ENCODE measurements at places on chromosomes 11 and 22.

DNA sequence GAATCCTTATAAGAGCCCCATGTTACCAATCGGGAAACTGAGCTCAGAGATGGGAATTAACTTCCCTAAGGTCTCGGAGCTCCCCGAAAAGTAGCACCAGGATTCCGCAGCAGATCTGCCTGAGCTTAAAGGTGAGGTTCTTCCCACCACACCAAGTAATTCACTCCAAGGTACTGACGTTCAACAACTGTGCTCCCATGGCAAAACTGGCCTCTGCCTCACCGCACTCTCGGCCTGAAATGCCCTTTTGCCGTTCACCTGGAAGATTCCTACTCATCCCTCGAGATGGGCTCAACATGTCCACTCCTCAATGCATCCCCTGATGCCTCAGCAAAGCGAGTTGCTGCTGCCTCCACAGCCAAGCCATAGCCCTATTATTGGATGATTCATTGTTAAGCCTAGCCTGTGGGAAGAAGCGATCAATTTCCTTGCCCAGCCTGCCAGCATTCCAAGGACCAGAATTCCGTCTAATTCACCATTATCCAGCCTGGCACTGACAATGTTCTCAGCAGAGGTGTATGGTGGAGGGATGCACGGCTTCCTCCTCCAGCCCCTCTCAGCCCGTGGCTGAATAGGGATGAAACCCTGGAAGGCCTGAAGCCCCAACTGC lies 4.2 kb downstream of the PLAAT3 start:
- DNase-seq: peak; percentile 30

GRCh38 chr11:10371926-10372641 lies 67.2 kb downstream of the ADM start:
- DNase-seq: no peak

GRCh38 chr11:16542353-16542752 lies 186.0 kb upstream of the SOX6 start:
- no peak for DNase-seq

DNA sequence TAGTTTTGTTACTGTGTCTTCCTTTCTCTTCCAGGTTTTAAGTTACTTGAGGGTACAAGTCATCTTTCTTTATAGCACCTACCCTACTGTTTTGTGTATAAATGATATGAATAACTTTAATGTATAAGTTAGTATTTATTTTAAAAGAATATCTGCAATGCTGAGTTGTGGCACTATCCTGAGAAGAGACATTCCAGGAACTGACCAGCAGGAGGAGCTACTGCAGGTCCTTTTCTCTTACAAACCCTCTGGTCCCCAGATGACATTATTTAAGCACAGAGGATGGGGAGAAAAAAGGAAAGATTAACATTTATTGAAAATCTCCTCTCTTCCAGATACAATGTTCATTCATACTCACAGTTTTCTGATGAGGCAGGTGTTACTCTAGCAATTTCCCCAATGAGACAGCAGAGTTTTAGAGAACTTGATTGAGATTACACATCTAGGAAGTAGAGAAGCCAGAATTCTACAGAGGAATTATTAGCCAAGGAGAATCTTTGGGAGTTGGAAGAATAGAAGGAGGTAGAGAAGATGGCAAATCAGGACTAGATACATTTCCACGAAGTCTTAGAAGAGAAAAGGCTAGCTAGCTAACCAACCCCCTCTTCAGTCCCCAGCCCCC lies 541.2 kb upstream of the API5 start:
- no peak for DNase-seq

GRCh38 chr11:79199729-79200354 lies 241.0 kb downstream of the TENM4 start:
- no peak for DNase-seq

DNA sequence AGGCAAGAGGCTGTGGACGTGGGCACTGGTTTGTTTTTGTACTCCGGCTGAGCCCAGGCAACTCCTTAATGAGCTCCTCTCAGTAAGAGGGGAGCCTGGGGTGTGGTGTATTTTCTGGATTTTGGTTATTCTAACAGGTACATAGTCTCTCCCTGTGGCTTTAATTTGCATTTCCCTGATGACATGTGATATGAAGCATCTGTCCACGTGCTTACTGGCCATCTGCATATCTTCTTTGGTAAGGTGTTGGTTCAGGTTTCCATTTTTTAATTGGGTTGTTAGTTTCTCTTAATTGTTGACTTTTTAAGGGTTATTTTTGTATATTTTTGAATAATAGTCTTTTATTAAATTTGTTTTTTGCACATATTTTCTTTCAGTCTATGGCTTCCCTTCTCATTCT lies 30.8 kb upstream of the SNX19 start:
- no peak for DNase-seq

All from EL (cell line).